ENCODE measurements at places on chromosomes 4 and X. TPM values are rescaled to one million over a fixed set of nuclear protein-coding genes. Genes with fewer than 3 reads are reported as not detected.

GRCh38 chr4:41361794-41362526 is 105.2 kb downstream of the UCHL1 start:
- no peak for DNase-seq

DNA sequence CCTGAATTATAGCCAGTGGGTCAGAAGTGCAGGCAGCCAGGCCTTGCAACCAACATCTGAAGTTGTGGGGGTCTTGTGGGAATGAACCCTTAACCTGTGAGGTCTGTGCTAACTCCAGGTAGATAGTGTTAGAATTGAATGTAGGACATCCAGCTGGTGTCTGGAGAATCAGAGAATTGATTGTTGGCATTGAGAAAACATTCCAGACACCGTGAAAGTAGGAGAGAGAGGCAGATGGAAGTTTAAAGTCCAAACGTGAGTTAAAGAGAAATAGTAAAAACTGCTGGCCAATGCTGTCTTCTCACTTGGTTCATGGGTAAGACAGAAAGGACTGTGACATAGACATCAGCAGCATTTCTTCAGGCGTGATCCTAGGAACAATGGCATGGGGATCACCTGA is 27.7 kb downstream of the CASP3 start:
- no peak for DNase-seq

DNA sequence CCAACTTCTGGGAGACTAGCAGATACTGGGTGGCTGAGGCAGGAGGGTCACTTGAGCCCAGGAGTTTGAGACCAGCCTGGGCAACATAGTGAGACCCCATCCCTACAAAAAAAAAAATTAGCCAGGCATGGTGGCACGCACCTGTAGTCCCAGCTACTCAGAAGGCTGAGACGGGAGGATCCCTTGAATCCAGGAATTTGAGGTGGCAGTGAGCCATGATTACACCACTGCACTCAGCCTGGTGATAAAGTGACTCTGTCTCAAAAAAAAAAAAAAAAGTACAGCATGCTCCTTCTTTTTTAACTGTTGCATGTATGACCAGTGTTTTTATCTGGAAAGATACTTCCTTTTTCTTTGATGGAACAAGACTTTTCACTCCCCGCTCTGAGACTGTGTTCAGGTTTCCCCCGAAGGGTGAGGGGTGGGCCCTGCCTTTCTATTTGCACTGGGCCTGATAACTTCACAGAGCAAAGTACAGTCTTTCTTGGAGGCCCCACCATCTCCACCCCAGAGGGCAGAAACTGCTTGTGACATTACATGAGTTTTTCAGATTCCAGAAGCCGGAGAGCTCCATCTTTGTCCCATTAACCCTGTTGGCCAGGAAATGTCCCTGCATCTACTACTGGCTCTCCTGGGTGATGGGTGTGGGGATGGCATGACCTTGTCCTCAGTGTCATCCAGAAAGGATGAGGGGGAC is 35.2 kb downstream of the NYX start:
- no peak for DNase-seq

DNA sequence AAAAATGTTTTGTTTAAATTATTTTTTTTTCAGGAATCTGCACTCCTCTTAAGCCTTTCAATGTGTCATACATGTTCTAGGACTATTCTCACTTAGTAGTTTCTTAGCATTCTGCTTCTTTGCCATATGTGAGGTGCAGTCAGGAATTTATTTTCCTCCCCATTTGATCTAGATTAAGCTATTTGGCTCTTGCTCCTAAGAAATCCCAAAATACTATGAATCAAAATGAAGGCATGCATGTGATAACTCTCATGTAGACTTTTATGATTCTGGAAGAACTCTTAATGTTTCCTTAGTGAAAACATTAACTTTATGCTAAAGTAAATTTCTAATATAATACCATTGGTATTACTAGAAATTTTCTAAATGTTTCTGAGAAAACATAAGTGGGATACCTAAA is 664.5 kb downstream of the RAPGEF2 start:
- no peak for DNase-seq

DNA sequence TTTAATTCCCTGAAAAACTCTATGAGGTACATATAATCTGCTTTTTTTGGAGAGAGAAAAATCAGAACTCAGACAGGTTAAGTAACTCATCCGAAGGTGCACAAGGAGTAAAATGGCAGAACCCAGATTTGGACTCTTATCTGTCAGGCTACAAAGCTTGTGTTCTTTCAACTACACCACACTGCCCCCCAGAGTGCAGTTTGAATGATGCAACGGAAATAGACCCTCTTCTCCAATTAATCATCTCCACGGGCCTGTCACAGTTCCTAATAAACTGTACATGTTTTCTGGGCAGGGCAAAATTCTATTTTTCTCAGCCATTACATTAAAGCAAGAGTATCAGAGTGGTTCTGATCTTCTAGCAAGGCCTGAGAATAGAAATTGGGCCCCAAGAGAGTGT is 35.3 kb upstream of the DCX start:
- DNase-seq: no peak

DNA sequence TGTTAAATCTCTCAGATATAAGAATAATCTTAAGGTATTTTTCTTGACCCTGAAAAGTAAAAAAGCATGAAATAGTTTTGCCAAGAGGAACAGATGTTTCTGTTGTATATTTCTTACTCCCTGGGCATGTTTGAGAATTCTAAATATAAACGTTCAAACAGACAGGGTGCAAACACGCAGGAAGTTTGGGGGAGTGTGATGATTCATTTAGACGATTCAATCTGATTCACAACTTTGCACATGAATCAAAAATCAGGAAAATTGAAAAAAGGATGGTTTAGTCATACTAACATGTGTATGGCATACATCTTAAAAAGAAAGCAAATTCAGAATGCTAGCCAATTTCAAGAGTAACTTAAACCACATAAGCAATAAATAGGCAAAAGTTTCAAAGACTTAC is 340.3 kb upstream of the GRID2 start:
- no peak for DNase-seq

- DNase-seq: no peak
Measured at GRCh38 chr4:156420623-156421022, 467.0 kb upstream of the CTSO start.

Gene USP17L11
- total RNA-seq: not detected

Gene SLC9B1
- 3.9 TPM for total RNA-seq

Gene MAOA
- 116 TPM for total RNA-seq

Gene MAPK10
- 28.5 TPM for total RNA-seq

Gene CENPVL2
- total RNA-seq: not detected

Gene ERAS
- not detected for total RNA-seq

Data from sigmoid colon (tissue), 7 donors.